MV-4-11 (cell line): ENCODE measurements at places on chromosomes 7 and 10.
A peak's percentile ranks its signal among the peaks of the same experiment; 100 is the strongest.

- DNase-seq: peak; percentile 57
Observed at GRCh38 chr7:55509322-55509721, 63.0 kb downstream of the VOPP1 start.

GRCh38 chr7:122675011-122675410 is 23.9 kb downstream of the RNF133 start:
- DNase-seq: no peak

- DNase-seq: peak; percentile 50
Observed at GRCh38 chr10:124722798-124723783, 21.1 kb downstream of the FAM53B start.

DNA sequence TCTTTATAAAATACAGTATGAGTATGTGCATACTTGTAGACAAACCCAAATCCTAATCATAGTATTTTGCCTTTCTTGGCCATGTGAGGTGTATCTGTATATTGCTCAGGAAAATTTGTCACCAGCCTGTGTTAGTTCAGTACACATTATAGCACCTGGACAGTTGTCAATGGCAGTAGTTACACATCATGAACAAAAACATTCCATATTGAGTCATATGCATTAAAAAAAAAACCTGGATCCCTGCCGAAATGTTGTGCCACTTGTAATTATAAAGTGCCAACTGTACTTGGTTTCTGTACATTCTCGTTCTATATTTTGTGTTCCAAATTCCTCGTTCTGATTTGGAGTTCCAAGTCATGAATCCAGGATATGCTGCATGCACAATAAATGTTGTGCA is 410.4 kb downstream of the INHBA start:
- DNase-seq: no peak

- no peak for DNase-seq
Observed at GRCh38 chr7:43462836-43463235, 120.1 kb upstream of the STK17A start.
